Stromal cell of bone marrow (primary cell): ENCODE measurements at places on chromosomes 2 and 18.
A peak's percentile ranks its signal among the peaks of the same experiment; 100 is the strongest.

DNA sequence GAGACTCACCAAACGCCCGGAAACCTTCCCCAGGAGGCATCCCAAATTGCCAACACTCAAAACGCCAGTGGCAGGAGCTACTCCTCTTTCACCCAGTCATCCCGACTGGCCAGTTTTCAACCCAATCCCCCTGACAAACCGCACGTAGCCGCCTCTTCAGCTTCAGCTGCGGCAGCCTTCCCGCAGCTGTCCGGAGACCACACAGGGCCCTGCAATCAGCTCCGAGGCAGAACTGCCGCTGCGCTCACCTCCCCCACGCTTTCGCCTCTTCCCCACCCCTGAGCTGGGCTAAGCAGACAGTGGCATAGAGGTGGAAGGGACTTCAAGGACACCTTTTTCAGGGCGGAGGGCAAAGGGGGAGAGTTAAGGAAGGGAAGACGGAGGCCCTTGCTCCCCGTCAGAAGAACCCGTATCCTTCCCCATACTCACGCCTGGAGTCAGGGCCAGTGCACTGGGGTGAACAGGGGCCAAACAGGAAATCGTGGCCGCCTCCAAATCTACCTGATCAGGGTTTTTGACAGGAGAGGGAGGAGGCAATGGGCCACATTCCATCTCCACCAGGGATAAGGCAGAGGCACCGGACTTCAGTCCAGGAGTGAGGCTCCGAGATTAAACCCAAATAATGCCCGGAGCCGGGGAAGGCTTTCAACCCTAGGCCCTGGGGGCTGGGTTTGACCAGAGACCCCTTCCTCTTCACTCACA lies 16.9 kb downstream of the CYP26B1 start:
- no peak for DNase-seq

- no peak for DNase-seq
Measured at GRCh38 chr2:19009510-19009909, 348.9 kb downstream of the OSR1 start.

DNA sequence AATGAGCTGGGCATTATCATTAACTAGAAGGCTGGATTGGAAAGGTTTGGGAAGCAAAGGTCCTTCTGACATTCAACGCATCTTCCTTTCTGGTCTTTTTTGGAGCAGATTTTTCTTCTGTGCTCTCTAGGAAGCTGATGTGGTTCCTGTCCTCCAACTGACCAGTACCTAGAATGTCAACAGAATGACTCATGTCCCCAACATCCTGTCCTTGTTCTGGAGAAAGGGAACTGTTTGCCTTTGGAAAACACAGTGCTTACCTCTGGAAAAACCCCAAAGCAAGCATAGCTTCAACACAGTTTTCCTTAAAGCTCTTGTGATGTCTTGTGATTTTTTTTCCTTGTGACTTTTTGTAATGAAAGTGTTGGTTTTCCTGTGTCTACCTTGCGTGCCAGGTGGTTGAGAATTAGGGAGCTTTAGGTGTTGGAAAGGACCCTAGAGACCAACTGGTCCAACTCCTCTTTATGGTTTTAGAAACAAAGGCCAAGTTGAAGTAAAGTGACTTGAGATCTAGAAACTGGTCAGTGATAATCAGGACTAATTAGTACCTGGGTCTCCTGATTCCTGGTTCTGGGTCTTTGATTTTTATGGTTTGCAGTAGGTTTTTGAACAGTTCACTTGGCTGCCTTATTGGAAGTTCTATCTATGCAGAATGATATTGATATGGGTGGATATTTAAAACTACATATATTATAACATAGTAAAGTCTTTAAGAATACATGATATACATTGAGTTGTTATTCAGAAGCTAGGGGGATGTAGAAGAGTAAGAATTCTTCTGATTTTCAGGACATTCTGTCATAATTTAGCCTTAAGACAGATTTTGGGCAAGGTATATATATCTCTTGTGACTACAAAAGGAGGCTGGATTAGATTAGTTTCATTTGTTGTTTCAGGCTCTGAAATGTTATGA lies 70.5 kb downstream of the FMNL2 start:
- DNase-seq: no peak

DNA sequence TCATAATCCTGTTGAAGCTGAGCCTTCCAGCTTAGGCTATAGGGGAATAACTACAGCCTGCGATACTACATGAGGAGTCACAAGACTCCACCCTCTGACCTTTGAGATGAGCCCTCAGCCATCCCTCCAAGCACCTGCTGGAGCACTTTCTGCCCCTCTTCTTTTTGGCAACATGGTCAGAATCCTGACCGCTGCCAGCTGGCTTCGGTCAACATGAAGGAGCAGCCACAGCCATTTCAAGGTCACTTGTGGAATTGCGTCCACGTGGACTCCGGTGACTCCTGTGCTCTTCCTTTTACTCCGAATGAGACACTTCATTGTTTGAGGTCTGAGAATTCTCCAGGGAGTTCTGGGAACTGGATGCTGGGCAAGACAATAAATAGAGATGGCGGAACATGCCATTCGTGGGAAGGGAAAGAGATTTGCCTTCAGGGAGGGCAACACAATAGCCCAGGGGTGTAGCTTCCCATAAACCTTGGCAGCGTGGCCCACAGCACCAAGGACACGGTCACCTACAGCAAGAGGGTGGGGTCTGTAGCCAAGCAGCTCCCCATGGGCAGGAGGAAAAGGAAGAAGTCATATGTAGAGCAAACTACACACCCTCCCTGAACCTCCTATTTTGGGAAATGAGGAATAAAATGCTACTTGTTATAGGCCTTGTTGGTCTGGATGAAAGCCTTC lies 73.3 kb upstream of the PPP1CB start:
- DNase-seq: no peak

DNA sequence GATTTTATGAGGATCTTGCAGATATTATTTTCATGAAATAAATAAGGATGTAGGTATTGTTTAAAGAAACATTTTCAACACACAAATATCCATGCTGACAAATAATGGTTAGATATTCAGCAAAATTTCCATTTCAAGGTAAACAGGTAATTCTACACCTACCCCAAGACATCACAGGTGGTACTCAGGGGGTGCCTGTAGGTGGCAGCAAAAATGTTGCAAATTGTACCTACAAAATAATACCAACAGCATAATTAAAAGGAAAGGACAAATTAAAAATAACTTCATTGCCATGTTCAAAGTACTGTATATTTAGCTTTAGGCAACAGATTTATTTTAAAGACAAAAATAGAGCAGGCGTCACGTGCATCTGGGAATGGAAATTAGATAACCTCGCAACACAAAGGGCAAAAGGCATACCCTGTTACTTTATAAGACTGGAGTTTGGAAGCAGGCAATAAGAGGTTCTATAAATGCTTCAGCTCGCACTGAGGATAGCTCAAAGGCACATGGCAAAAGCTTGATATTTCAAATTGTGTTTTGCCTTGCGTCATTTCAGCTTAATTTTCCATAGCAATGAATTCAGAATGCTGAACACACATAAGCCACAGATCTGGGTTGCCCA lies 630.5 kb downstream of the TDRD15 start:
- DNase-seq: no peak

GRCh38 chr2:31401580-31401979 lies 13.0 kb downstream of the XDH start:
- DNase-seq: peak; percentile 97

DNA sequence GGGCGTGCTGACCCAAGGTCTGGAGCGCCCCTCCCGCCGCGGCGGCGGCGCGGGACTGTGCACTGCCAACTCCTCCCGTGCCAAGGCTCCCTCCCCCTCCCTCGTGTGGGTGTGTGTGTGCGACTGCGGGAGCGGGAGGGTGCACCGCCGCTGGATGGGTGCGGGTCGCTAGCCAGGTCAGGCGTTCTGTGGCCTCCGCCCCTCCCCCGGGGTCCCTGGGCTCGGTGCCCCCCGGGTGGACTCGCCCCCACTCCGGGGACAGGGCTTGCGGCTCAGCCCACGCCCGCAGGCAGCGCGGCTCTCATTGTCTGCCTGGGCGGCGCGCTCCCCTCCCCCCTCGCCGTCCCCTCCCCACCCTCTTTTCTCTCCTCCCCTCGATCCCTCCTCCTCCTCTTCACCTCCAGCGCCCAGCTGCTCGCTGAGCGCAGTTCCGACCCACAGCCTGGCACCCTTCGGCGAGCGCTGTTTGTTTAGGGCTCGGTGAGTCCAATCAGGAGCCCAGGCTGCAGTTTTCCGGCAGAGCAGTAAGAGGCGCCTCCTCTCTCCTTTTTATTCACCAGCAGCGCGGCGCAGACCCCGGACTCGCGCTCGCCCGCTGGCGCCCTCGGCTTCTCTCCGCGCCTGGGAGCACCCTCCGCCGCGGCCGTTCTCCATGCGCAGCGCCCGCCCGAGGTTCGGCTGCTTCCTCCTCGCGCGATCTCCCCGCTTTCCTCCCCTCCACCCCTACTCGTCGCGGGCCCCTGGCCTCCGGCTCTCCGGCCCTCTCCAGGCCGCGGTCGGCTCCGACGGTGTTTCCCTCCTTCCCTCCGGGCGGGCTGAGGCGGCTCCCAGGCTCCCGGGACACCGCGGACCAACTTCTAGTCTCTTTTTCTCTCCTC lies at the start of gene GATA6:
GATA6 (plus strand) TSS at position 579 of the 878 bp plus-strand sequence. CDS start 1,556 bp downstream, outside the sequence.
- DNase-seq: peak; percentile 79

DNA sequence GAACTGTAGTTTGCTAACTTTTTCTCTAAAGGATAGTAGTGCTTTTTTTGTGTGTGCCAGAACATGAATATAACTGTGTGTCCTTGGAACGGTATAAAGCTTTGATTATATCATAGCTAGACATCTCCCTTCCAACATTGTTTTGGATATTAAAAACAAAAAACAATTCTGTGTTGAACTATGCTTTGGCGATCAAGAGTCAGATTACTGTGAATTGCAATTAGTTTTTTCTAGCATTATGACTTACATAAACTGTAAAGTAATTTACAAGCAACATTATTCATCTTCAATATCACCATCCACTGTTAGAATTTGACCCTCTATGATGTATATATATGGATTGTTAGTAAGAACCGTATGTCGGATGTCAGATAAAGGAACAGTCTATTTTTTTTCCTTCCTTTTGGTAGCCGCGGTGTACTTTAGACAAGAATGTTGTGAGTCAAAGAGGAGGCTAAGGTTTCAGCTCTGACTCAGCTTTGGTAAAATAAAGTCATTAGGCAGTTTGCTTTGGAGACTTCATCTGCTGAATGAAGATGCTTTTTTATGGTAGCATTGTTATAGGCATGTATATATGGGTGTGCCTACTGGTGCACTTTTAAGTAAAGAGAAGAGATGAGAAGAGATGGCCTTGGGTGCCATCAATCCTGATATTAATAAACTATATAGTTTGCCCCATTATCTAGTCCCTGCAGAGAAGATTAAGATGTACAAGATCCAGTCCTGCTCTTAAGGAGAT lies 76.4 kb downstream of the LTBP1 start:
- DNase-seq: peak; percentile 54

- DNase-seq: no peak
Measured at GRCh38 chr18:5840547-5840946, 54.8 kb downstream of the TMEM200C start.

DNA sequence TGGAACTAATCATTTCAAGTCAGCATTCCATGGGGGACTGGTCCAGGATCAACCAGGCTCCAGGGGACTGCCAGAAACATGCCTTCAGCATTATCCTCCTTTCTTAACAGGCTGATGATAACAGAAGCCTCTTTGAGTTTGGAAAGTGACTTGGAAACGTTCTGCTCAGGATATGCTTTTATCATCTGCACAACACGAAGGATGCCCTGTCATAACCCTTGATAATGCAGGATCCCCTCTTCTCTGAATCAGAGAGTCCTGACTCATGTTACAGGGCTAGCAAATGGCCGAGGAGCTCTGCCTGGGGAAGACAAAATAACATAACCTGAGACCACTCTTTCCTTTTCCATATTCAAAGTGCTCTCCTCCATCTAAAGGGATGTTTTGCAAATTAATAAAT lies 6.7 kb downstream of the SCYGR3 start:
- no peak for DNase-seq

- DNase-seq: no peak
Measured at GRCh38 chr2:126770466-126770865, 114.5 kb downstream of the GYPC start.

- no peak for DNase-seq
Measured at GRCh38 chr2:186883666-186884065, 34.7 kb upstream of the ZSWIM2 start.

GRCh38 chr2:133459590-133459989 lies 108.7 kb downstream of the NCKAP5 start:
- DNase-seq: no peak

GRCh38 chr2:1550076-1550475 lies 136.8 kb downstream of the TPO start:
- no peak for DNase-seq

DNA sequence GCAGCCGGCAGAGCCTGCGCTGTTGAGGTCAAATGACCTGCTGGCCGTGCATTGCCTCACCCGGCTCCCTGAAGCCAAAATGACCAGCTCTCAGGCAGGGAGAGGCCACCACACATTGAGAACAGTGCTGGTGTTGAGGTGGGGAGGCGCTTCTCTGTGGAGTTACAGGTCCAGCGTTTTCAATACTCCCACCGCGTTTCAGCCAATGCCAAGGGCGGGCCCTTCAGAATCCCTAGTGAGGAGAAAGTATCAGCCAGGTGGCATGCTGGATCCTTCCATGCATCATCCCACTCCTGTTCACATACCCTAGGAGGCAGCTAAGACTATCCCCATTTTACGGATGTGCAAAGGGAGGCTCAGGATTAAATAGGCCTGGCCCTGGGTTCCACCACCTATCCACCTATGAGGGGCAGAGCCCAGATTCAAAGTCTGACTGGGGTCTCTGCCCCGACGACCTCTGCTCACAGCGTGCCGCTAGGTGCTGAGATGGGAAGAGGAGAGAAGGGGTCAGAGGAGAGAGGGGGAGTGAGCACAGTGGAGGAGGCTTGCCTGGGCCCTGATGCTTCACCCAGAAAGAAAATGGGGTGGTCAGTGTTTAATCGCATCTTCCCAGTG lies 137.6 kb upstream of the ID2 start:
- no peak for DNase-seq

GRCh38 chr2:226678422-226678821 lies 121.2 kb downstream of the IRS1 start:
- DNase-seq: no peak

DNA sequence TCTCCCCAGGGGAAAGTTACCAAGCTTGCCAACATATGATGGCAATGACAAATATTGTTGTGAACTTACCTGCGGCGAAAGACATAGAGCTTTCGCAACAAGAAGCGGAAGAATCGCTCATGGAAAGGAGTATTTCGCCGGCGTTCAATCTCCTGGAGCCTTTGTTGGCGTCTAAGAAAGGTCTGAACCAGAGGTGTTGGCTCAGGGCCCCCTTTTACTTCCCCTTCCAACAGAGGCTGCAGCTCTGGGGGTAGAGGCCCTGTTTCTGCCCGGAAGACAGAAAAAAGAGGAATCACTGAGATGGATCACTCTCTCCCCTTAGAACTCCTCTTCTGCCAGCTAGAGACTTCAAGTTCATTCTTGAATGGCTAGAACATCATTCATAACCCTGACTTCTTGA lies 10.8 kb downstream of the GGCX start:
- no peak for DNase-seq
